Colonic mucosa (tissue), 4 donors: ENCODE measurements at places on chromosomes 3 and 15.

- DNase-seq, result no peak
Measured at GRCh38 chr15:48814286-48814685, 3.4 kb upstream of the CEP152 start.

GRCh38 chr3:193963808-193964516 is 172.0 kb upstream of the HES1 start:
- no peak for DNase-seq

GRCh38 chr3:130424837-130425236 is 79.4 kb downstream of the COL6A5 start:
- no peak for DNase-seq

DNA sequence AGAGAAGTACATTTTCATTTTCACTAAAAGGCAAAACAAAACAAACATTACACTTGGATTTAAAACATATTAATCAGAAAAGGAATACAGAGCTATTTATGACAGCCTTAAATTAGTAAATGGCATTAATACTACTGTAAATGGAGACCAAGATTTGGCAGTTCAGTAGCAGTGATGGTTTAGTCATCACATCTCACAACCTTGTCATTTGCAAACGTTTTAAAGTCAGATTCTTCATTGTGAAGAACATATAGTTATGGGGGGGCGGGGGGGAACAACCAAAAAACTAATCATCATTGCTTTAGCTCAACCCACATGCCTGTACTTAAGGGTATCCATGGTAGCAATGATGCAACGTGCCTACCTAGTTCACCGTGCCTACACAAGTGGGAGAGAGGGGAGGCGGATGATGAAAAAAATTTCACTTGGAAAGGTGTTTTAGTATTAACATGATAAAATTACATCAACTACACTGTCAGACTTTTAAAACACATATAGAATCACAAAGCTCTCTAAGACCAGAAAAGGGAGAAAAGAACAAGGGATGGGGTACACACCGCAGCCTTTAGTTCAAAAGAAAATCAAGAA is 40.1 kb downstream of the DLG1 start:
- no peak for DNase-seq

GRCh38 chr3:144947895-144948294 is 976.3 kb downstream of the DIPK2A start:
- DNase-seq, result no peak

- DNase-seq, result no peak
Measured at GRCh38 chr3:55297706-55298105, 189.4 kb downstream of the WNT5A start.

DNA sequence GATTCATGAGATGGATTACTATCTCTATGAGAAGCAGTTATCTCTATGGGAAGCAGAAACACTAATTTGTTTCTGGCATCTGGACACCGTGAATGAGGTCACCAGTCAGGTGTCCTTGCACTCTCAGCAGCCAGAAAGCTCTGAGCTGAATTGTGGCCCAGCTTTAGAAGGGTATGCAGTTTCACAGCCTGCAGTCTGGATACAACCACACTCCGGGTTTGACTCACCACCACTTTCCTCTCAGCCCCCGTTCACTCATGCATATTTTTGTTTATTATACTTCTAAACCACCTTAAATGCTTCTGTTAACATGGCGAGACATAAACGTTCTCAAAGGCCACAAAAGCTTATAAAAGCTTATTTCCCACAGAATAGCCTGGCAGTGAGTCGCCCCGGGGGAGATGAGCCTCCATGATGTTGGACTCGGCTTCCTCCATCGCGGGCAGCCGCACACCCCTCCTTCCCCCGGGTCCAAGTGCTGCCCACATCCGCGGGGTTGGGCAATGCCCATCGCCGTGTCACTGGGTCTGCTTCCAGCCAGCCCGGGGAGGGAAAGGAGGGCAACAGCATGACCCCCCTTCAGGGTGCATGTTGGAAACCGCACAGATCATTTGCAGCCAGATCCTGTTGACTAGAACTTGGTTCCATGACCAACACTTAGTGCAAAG is 16.8 kb upstream of the SLC41A3 start:
- DNase-seq, result peak; percentile 12

DNA sequence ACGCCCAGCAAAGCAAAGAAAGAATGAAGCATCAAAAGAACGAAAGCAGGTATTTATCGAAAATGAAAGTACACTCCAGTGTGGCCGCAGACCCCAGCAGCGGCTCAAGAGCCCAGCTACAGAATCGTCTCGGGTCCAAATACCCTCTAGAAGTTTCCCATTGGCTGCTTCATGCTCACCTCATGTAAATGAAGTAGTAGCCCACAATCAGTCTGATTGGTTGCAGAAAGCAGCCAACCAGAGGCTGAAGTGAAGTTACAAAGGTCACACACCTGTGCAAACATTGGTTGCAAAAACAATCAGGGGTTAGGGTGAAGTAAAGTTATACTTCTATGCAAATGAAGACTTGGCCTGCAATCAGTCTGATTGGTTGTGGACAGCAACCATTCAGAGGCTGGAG is 32.0 kb downstream of the SV2B start:
- no peak for DNase-seq

DNA sequence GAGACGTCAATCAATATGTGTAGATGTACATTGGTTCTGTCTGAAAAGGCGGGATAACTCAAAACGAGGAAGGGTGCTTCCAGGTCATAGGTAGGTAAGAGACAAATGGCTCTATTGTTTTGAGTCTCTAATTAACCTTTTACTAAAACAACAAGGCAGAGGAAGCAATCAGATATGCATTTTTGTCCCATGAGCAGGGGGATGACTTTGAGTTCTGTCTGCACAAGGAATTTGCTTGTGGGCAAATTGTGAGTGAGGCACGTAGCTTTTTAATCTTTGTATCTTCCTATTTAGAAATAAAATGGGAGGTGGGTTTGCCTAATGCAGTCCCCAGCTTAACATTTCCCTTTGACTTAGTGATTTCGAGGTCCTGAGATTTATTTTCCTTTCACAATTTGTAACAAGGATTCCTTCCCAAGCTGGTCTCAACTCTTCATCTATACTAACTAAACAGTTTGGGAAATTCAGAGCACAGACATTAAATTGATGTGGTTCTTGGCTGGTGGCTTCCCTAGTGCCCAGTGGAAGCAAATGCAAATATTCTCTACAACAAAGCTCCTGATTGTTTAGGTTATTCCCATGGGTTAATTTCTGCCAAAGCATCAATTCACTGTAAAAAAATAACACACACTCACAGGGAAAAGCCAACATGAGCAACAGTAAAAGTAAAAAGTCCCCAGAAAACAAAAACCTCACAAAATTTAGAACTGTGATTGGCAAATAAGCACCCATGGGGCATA is 738.8 kb upstream of the SGO1 start:
- no peak for DNase-seq

DNA sequence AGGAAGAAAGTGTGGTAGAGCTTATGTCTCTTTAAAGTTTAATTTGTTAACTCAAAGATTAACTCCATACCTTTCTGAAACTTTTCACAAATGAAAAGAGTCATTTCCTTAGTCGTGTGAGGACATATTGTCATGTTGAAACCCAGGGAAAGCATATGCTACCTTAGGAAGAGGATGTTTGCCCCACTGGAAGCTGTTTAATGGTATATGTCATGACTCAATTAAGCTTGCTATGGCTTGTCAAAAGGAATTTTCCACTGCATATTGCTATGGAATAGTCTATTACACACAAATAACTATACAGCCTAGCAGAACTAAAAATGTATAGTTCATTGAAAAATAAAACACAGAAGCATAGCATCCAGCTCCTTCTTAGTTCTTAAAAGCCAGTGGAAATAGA is 69.9 kb downstream of the NSUN3 start:
- DNase-seq, result no peak

DNA sequence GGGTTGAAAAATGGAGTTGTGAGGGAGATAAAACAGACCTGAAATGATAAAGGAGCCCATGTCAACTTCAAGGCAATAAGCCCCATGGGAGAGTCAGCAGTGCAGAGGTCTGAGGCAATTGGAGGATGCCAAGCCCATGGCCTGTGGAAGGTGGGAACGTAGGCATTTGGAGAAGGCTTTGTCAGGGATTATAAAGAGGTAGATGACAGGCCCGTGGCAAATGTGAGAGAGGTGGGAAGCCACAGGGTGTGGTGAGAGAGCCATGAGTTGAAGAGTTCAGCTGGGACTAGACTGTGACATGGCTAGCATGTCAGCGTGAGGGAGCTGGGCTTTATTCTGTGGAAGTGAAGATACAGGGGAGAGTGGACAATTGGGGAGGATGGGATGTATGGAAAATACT is 35.4 kb downstream of the MFSD1 start:
- DNase-seq, result no peak

DNA sequence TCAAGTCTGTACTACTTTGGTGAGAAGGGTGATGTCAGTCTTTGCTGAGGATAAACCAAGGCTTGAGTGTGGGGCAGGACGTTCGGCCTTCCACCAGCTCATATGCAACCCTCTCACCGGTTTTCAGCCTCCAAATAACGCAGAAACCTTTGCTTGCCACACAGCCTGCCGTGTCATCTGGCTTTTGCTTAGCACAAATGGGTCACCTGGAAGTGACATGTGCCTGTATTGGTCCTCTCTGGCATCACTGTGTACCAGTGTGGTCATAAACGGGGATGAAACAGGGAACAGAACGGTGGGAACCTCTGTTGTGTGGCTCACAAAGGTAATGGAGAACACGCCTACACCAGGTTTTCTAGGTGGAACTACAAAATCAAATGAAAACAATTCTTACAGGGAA is 7.1 kb downstream of the POMGNT2 start:
- no peak for DNase-seq

DNA sequence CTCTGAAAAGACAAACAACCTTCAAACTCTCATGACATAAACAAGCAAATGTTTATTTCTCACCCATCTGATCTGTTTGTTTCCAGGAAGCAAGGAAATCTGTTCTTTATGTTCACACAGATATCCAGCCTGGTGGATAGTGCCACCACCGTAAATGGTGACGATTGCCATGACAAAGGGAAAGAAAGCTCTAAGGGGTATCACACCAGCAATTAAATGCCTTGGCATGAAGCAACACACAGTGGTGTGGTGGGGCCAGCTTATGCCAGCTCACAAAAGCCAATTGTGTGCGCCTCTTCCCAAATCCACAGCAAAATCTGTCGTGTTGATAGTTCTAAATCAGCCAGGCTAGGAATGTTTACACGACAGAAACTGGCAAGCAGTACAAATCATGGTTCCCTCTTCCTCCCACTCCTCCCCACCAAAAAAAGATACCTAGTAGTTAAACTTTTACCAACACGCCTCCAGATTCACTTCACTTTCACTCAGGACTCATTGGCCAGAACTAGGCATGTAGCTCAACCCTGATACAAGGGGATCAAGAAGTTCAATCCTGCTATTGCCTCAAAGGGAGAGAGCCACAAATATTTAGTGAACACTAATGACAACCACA is 189.2 kb upstream of the SLCO3A1 start:
- DNase-seq, result no peak

DNA sequence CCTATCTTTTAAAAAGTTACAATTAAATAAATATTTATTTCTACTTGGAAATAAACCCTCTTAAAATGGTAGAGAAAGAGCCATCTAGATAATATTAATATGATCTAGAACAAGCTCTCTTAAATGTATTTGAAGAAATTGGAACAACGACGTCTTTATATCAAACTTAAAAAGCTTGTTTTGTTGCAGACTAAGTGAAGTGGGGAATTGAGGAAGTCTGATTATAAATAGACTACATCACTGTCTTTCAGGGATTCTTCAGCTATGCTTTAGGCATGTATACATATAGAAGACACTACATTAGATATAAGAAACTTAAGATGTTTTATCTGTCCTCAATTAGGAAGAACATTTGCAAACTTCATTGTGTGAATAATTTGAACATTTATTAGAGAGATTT is 1.8 kb downstream of the BCHE start:
- DNase-seq, result no peak

DNA sequence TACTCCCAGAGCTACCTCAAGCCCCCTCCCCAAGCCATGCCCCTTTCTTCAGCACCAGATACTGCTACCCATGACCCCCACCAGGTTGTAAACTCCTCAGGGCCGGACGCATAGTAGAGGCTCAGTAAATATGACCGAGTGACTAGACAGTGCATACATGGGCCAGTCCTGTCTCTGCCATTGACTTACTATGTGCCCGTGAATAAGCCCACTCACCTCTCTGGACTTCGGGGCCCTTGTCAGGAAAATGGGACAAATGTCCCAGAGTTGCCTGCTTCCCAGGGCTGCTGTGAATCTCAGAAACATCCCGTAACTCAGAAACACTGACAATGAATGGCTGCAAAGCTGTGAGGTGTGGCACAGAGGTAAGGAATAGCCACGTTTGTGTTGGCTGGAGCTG is 48.2 kb upstream of the FGD5 start:
- no peak for DNase-seq

GRCh38 chr3:111676211-111677006 is 81.3 kb upstream of the ZBED2 start:
- peak; percentile 88 for DNase-seq

GRCh38 chr3:157459706-157460105 is 23.1 kb downstream of the PTX3 start:
- DNase-seq, result no peak

DNA sequence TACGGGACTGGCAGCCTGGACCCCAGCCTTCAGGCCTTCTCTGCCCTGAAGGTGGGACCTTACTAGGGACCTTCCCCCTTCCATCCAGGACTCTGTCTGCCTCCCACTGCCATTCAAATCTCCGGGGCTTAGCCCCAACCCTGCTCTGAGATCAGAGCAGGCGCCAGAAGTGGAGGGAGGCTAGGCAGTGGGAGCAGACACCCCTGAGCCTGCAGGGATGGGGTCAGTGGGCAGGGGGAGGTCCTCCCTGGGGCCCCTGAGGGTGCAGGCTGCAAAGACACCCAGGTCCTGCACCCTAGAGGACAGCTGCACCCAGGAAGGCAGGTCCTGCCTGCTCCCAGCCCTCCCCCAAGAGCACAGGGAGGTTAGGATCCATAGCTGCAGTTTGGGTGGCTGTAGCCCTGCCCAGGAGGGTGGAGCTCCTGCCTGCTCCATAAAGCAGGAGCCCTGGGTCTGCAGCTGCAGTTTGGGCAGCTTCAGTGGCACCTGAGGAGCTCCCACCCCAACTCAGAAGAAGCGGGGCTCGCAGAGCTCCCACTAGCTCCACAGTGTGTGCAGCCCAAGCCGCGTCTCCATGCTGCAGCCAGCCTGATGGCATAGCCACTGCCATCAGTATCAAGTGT is 8.1 kb upstream of the POC1A start:
- no peak for DNase-seq

DNA sequence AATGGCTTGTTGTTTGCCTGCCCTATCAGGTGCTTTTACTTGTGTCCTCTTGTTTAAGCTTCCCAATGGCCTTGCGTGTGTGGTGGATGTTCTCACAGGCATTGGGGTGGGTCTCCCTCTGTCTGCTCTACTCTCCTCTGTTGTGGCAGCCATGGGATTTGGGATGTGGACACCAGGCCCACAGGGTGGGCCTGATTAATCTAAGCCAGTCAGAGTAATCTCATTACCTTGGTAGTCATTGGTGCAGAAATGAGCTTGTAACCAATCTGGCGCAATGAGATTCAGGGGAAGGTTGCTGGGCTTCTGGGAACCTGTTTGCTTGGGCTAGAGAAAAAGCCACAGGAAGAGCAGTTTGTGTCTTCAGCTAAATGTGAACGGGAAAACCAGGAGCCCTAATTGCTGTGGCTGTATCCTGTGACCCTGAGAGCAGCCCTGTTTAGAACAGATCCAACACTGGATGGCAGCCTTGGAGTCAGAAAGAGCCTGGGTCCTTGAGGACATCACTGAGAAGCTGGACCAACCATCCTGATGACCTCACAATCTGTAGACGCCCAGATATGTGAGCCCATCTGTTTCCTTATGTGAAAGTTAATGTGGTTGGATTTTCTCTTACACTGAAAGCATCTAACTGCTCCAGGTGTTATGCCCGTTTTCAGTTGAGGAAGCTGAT is 157.3 kb upstream of the UBE2E1 start:
- DNase-seq, result no peak
